ENCODE measurements at places on chromosomes 1 and 21. TPM values are rescaled to one million over a fixed set of nuclear protein-coding genes. Genes with fewer than 3 reads are reported as not detected.

The ETNK2 gene
- total RNA-seq: 0.66 TPM

The KRTAP20-3 gene
- not detected for total RNA-seq

The CLCA1 gene
- total RNA-seq: not detected

The DMRTA2 gene
- not detected for total RNA-seq

The SYT11 gene
- total RNA-seq: 5.3 TPM

The SELL gene
- total RNA-seq: 0.24 TPM

The PER3 gene
- 4.9 TPM for total RNA-seq

The LCE3E gene
- total RNA-seq: not detected

The TPRG1L gene
- 25.3 TPM for total RNA-seq

The FABP3 gene
- total RNA-seq: 2,424 TPM

The CDKN2C gene
- 7.1 TPM for total RNA-seq

The SMIM1 gene
- total RNA-seq: not detected

The WLS gene
- 15.7 TPM for total RNA-seq

The CFHR3 gene
- 1.5 TPM for total RNA-seq

The PGLYRP3 gene
- not detected for total RNA-seq

The NFASC gene
- 4.7 TPM for total RNA-seq

The CHAF1B gene
- total RNA-seq: 20.2 TPM

The NGF gene
- total RNA-seq: 0.78 TPM

The SYT2 gene
- total RNA-seq: not detected

The PEX19 gene
- total RNA-seq: 151 TPM

All from gastrocnemius medialis (tissue), 4 donors.